IMR-90 (cell line): ENCODE measurements at places on chromosomes 5 and 9. TPM values are rescaled to one million over a fixed set of nuclear protein-coding genes. Genes with fewer than 3 reads are reported as not detected.
A peak's percentile ranks its signal among the peaks of the same experiment; 100 is the strongest.

DNA sequence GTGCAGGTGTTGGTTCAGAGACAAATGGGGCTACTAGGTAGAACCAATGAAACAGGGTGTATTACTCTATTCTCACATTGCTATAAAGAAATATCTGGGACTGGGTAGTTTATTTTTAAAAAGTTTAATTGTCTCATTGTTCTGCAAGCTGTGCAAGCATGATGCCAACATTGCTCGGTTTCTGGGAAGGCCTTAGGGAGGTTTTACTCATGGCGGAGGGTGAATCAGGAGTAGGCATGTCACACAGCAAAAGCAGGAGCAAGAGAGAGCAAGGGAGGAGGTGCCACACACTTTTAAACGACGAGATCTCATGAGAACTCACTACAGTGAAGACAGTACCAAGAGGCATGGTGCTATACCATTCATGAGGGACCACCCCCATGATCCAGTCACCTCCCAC, 134.6 kb downstream of the PIK3R1 start:
- no peak for DNase-seq

GRCh38 chr5:150576449-150576949, 64.0 kb upstream of the SYNPO start:
- DNase-seq = no peak

- peak; percentile 43 for DNase-seq
Observed at GRCh38 chr5:36363101-36363500, 61.4 kb upstream of the RANBP3L start.

GRCh38 chr9:137454145-137454596, 5.0 kb downstream of the NSMF start:
- no peak for DNase-seq

GRCh38 chr5:159805021-159805420, 111.3 kb upstream of the ADRA1B start:
- DNase-seq = no peak

DNA sequence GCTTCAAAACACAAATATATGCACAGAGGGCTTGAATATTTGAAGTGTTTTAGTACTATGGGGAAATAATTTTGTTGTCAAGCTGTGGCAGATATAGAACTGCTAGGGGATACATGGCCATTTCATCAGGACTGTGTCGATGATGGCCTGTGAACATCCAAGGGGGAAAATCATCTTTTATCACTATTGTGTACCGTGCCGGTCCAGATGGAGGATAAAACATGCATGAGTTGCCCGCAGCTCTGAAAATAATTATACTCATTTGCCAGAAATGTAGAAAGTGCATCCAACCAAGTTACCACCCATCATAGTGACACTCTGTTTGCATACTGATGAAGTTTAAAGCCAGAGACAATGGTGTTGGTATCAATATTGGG, 405.9 kb downstream of the ZSWIM6 start:
- no peak for DNase-seq

- peak; percentile 96 for DNase-seq
Observed at GRCh38 chr5:96614110-96614691, 48.0 kb upstream of the CAST start.

GRCh38 chr9:94210616-94211603, 48.2 kb upstream of the ZNF169 start:
- no peak for DNase-seq

Gene MSX2
- 1.9 and 2.2 TPM in 2 replicates for total RNA-seq

Gene GABRG2
- not detected in 2 replicates for total RNA-seq

Gene FIBCD1
- total RNA-seq = 1.1 and 2.2 TPM in 2 replicates

Gene KIF24
- total RNA-seq = 2.5 and 3.0 TPM in 2 replicates

Gene FGF1
- 7.7 and 8.1 TPM in 2 replicates for total RNA-seq
